ENCODE measurements at places on chromosomes 3 and 15.

DNA sequence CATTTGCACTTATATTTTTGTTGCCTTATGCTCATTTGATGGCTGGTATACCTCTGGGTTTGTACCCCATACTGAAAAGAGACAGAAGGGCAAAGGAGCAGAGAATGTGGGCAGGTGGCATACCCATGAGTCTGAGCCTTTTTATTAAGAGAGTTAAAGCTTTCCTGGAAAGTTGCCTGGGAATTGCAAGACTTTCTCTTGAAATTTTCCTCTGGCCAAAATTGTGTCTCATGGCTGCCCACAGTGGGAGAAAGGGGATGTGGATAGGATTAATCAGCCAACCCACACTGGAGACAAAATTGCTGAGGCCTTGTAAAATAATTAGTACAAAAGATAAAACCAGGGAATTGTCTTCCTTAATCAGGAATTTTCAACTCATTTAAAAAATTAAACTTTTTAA, 8.2 kb upstream of the NMD3 start:
- DNase-seq: no peak

DNA sequence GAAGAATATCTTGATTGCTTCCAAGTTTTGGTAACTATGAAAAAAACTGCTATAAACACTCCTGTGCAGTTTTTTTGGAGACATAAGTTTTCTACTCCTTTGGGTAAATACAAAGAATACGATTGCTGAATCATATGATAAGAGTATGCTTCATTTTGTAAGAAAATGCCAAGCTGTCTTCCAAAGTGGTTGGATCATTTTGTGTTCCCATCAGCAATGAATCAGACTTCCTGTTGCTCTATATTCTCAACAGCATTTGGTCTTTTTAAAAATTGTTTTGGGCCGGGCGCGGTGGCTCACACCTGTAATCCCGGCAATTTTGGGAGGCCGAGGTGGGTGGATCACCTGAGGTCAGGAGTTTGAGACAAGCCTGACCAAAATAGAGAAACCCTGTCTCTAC, 14.5 kb downstream of the BTD start:
- DNase-seq: peak; percentile 61

GRCh38 chr15:67794832-67795574, 30.3 kb upstream of the SKOR1 start:
- no peak for DNase-seq

- no peak for DNase-seq
Measured at GRCh38 chr3:13688034-13688433, 139.1 kb downstream of the FBLN2 start.

DNA sequence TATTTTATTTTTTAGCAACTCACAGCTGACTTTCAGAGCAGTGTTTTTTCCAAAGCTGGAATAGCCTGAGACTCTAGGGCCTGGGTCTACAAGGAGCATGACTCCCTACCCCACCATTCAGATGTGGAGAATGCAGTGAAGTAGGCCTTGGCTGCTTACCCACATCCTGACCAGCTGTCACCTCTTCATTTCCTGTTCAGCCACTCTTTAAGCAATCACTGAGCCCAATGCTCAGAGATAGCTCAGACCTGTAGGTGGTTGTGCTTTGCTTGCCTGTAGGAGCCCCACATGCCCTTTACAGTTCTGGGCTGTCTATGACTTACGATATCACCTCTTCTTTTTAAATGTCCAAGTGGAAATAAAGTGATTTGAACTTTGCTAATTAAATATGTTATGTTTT, 148.1 kb downstream of the NEK11 start:
- peak; percentile 47 for DNase-seq

DNA sequence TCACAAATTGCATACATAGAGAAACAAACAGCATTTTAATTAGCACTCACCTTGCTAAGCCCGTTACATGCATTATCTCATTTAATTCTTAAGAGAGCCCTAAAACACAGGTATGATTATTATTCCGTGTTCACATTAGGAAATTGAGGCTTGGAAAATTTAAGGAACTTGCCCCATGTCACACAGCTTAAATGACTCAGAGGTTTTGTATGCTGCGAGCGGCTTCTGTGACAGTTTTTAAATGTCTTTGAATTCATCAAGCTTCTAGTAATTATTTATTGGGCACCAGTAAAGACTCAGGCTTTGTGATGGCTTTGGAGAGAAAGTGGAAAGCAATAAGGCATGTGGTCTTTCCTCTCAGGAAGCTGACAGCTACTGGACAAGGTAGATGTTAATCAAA, 166.7 kb upstream of the THBS1 start:
- DNase-seq: no peak

- DNase-seq: no peak
Measured at GRCh38 chr3:17798000-17798399, 55.6 kb upstream of the TBC1D5 start.

- peak; percentile 62 for DNase-seq
Measured at GRCh38 chr3:196518966-196519717, 4.0 kb upstream of the SMCO1 start.

GRCh38 chr3:55161231-55161630, 233.4 kb upstream of the LRTM1 start:
- DNase-seq: no peak

DNA sequence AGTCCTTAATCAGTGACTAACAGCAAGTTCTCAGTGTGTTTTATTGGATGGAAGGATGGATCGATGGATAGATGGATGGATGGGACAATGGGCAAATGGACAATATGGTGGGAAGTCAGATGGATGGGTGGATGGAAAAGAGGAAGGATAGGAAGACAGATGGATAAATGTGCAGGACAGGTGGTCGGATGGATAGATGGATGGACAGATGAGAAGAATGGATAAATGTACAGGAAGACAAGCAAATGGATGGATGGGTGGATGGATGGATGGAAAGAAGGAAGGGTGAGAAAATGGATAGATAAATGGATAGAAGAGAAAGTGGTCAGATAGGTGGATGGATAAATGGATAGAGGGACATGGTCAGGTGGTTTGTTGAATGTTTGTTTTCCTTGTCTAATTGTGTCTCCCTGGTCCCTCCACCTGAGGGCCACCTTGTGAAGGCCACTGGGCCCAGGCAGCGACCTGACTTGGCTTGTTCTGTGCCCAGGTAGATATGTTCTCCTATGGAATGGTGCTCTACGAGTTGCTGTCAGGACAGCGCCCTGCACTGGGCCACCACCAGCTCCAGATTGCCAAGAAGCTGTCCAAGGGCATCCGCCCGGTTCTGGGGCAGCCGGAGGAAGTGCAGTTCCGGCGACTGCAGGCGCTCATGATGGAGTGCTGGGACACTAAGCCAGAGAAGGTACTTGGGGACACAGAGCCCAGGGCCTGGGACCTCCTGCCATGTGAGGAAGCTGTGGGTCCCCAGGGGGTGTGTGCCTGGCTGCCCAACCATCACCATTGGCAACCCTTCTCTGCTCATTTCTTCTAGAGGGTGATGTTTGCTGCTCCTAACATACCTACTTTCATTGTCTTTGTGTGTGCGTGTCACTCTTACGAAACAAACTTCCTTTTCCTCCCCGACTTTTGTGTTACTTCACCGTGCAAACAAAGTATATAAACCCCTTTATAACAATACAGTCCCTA, 137.5 kb downstream of the LRRK1 start:
- DNase-seq: peak; percentile 10

DNA sequence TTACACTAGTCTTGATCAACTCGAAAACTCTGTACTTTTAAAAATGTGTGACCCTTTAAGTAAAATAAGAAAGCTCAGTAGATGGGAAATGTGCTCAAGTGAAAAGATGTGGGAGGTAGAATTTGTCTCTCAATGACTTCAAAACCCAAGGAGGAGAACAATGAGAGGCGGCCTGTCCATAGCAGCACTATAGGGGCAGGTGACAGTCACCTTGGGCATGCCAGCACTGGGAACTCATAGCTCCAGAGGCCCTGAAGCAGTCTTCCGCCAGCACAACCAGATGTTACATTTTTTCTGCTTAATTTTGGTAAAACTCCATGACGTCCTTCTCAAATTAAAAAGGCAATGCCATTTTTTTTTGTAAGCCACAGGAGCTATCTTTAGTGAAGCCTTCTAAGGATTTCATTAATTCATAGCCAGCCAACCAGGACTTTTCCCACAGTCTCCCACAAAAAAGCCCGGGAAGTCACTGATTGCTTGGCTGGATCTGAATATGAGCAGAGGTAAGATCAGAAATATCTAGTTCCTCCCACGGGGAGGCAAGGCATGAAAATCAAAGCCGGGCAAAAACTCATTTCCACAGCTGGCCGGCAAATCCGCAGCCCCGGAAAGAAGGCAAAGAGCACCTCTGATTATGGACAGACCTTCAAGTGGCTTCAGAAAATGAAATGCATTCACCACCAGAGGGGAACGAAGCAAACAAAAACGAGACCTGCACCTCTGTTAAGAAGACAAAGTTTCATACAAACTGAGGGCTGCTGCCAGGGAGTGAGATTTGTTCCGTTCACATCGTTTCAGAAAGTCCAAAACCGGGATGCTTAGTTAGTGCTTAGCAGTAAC, 10.5 kb downstream of the IL17RD start:
- no peak for DNase-seq

- DNase-seq: no peak
Measured at GRCh38 chr15:31305796-31306425, 20.7 kb upstream of the KLF13 start.

DNA sequence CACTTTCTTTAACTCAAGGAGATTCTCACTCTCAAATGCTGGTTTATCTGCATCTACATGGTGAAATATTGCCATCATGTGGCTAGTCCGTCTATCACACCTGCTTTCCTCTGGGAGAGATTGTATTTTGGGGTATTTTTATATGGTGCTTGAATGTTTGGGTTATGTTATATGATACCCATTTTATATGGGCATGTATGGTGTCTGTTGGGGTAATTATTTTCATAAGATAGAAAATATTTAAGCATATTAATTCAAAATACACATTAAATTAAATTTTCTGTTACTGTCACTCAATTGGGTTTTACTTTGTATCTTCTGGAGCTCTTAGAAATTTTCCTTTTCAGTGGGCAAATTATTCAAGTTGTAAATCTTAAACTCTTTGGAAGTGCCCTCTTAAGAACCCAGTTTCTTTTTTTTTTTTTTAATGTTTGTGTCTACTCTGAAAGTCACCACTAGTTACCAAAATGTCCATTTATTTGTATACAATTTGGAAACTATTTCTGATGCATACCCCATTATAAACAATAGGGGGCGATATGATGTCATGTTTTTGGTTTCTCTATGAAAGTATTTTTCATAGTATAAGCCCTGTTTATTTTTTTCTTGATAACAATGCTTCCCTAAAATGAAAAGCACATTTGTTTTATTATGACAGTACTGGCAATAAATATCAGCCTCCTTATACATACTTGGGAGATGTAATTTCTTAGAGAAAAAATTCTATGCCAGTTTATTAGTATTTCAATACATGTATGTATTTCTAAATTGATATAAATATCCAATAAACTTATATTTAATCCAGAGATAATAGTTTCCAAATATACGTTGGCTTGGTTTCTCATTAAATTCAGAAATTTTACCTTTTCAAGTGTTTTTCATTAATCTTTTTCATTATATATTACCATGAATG, 36.1 kb upstream of the PLSCR5 start:
- peak; percentile 55 for DNase-seq

DNA sequence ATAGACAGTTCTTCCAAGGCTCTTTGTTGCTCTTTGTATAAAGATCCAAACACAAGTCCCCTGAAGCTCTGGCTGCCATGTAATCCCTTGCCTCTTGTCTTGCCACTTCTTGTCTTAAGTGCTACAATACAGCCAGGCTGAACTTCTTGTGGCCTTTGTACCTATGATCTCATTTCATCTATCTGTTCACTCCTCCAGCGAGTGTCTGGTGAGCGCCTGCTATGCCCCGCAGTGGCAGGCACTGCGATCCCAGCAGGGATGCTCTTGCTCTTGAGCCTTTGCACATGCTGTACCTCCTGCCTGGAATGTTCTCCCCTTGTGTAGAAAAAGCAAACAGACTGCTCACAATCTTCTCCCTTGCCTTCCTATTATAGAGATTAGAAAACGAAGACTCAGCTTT, 81.9 kb upstream of the ADPGK start:
- no peak for DNase-seq

DNA sequence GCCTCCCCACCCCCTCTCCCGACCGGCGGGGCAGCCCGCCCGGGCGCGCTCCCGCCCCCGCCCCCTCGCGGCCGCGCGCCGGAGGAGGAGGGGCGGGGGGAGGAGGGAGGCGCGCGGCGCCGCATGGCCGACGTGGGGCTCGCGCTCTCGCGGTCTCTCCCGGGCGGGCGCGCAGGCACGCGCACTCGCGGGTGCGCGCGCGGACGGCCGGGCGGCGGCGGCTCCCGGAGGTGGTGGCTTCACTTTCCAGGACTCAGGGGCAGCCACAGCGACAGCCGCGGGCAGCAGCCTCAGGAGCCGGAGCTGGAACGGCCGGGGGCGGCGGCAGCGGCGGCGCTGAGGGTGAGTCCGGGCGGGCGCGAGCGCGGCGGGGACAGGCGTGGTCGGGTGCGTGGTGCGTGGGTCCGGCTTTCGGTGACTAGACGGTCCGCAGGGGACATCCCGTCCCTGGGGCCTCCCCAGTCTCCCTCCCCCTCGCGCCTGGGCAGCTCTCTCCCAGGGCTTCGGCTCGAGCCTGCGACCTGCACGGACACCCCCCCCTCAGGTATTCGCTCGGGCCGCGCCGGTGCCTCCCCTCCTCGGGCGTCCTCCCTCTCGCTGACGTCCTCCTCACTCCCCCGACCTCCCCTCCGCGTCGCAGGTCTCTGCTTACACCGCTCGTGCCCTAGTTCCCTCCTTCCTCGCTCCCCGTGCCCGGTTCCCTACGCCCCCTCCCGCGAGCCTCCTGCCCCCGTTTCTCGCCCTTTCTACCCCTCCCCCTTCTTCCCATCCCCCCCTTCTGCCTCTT, at the start of gene UBE2E2:
Gene UBE2E2, plus strand, starts transcription at position 407 of the 787 bp plus-strand sequence.
- peak; percentile 22 for DNase-seq

GRCh38 chr3:143536817-143537535, 311.3 kb downstream of the SLC9A9 start:
- DNase-seq: peak; percentile 39

GRCh38 chr3:134432236-134432635, 53.5 kb downstream of the ANAPC13 start:
- no peak for DNase-seq

DNA sequence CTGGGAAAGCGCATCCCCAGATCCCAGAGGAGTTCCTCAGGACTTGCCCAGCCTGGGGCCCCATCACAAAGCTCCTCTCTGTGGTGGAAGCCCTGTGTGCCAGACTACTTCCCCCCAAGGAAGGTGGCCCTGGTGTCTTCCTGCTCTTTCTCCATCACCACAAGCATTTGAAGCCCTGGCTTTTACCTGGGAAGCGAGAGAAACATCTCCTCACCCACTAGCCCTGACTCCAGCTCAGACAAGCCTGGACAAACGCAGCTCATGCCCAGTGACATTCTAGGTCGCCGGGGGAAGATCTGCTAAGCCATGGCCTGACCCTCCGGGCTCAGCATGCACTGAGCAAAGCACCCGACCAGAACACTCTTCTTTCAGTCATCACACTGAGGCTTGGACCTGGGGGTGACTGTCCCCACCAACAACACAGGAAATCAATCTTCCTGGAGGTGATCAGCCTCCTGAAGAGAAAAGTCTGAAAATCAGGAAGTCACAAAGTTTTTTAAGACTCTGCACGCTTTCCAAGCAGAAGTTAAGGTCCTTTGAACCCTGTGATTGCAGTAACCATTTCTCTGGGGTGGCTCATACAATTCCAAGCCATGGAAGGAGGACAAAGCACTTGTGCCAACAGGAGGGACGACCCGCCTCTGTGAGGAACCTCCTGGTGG, 40.8 kb downstream of the KLHL25 start:
- DNase-seq: peak; percentile 45

Data from bronchial epithelial cell (primary cell).